Mesenteric fat pad (tissue), 1 donor: ENCODE measurements at places on chromosomes 3 and 15.

DNA sequence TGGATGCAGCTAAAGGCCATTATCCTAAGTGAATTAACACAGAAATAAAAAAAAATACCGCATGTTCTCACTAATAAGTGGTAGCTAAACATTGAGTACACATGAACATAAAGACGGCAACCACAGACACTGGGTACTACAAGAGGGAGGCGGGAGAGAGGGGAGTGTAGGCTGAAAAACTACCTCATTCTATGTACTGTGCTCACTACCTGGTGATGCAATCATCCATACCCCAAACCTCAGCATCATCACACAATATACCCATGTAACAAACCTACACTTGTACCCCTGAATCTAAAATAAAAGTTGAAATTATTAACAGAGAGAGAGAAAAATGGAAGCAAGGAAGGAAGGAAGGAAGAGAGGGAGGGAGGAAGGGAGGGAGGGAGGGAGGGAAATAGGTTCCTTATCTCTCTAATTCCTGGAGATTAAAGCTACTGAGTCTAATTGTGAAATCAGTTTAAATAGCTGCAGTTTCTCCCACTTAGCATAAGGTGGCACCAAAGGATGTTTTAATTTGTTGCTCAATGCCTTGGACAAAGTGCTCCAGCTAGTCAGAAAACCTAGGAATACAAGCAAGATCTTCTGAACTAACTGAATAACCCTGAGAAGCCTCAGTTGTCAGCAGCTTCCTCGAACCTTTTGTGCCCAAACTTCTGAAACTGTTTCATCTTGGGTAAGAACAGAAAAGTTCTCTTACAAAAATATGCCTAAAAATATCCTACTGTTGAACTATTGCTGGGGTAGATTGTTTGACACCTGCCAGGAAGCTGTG is 79.4 kb upstream of the ATP11B start:
- DNase-seq = no peak

DNA sequence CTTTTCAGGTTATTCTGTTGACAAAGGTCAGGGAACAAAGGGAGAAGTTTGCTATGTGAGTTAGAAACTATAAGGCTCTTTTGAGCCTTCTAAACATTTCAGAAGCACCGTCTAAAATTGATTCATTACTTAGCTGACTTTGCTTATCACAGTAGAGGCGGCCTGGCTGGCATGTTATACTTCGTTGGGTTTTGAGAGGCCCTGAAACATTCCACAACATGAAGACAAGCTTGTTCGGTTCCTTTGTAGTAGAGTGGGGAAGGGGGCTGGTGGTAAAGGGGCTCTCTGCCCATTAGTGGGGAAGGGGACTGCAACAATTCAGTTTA is 23.6 kb downstream of the ZBTB38 start:
- no peak for DNase-seq

- DNase-seq = no peak
These were observed 11.7 kb downstream of the CHDH start for GRCh38 chr3:53834429-53835095.

- no peak for DNase-seq
These were observed 48.1 kb downstream of the PTPN9 start for GRCh38 chr15:75531041-75531450.

GRCh38 chr3:66789580-66790237 is 208.4 kb upstream of the KBTBD8 start:
- DNase-seq = no peak

DNA sequence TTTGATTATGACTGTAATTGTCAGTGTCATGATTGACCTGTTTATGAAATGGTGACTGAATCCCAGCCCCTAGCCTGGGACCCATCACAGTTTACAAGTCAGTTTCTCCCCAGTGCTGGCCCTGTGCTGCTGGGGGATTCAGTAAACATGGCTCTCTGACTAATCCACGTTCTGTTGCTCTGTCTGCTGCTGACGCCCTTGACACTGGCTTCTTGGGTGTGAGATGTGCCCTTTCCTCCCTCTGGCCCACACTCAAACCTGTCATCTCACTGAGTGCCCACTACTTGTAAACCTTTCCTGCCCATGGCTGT is 84.2 kb downstream of the COL6A5 start:
- no peak for DNase-seq

DNA sequence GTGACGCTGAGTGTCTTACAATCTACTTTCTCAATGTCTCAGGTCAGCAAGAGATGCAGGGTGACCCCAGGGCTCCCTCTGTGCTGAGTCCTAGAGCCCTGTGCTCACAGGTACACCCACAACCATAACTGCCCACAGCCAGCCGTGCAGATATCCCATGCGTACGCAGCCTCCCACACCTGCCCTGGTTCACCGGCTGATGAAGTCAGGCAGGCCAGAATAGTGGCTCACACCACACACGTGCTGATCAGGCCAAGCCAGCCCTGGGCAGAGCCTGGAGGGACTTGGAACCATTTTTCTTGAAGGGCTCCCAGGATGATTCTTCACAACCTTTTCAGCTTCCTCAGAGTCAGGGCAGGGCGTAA is 63.6 kb upstream of the RPL32 start:
- no peak for DNase-seq
